ENCODE measurements at places on chromosomes 3 and 15.
A peak's percentile ranks its signal among the peaks of the same experiment; 100 is the strongest.

DNA sequence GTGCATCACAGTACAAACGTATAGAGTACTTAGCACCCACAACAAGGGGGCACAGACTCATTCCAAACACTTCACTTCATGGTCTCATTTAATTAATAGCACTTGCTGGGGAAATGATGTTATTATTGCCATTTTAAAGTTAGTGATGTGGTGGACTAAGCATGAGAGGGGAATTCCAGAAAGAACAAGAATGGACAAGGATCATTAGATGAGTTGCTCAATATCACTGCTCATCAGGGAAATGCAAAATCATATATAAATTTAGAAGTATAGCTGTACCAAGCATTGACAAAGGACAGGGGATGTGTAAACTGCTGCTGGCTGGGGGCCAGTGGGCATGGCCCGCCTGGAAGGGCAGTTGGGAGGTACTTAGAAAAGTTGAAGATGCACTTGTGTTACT is 14.6 kb downstream of the PRR20G start:
- DNase-seq: no peak

DNA sequence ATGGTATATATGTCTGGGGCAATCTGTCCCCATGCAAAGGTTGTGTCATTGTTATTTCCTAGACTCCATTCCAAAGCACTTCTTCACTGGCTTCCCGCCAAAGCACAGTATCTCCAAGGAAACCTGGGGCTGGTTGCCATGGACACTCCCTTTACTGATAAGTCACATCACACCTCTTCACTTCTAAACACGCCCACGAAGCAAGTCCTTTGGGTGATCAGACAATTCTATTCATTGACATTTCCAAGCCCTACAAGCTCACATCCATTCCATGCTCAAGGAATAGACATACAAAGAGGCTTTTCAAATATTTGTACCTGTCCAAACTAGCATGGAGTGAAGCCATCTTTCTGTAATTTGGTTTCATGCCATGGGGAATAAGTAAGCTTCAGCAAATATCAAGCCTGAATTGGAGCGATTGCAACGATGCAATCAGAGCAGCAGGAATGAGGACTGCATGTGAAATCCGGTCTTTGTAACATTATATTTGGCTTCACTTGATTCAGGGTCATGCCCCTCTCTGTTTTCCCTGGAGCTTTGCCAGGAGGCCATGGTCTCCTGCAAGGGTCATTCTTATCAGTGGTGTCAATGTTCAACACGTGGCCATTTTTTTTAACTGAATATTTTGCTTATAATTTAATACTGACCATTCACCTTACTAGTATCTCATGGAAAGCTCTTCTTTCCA is 201.6 kb upstream of the TMC3 start:
- peak; percentile 17 for DNase-seq

DNA sequence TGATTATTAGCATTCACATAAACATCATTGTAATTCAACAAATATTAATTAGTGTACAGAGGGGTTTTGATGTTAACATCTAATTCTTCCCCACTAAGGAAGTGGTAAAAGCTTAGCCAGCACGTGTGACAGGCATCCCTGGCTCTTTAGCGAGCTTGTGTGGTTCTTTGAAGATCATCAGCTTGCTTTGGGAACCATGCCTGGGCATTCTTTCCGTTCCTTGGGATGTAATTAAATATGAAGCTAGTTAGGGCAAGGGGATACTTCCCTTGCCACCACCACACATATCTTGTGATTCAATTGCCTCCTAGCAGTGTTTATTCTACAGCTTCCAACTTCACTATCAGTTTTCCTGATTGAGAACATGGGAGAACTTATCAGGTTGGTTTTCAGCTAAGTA is 246.5 kb downstream of the MYRIP start:
- no peak for DNase-seq

DNA sequence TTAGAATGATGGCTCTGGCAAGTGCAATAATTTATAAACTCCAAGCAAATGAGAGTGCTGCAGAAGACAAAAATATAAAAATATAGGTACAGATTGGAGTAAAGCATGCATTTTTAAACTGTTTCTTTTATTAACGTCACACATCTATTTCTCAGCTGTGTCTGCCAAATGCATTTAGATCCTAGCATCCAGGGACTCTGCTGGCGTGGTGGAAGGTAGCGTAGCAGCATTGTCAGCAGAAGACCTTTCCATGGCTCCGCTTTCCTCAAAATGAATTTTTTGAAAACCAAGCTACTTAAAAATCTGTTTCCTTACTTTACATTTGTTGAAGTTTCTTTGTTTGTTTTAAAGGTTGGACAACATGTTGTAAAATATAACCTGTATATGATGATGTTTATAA is 16.3 kb upstream of the ATP10A start:
- no peak for DNase-seq

DNA sequence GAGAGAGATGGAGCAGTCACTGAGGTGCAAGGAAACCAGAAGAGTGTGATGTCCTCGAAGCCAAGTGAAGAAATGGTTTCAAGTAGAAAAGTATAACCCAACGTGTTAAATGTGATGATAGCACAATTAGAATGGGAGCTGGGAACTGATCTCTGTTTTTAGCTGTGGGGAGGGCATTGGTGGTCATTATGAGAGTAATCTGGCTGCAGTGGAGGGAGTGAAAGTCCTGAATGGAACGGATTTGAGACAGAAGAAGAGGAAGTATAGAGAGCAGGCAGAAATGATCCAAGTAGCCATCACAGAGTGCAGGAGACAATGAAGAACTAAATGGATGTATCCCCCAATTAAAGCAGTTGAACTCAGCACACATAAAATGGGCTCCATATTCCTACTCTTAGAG is 235.3 kb downstream of the IGSF11 start:
- no peak for DNase-seq

GRCh38 chr3:11381563-11381962 is 109.4 kb downstream of the ATG7 start:
- peak; percentile 1 for DNase-seq

DNA sequence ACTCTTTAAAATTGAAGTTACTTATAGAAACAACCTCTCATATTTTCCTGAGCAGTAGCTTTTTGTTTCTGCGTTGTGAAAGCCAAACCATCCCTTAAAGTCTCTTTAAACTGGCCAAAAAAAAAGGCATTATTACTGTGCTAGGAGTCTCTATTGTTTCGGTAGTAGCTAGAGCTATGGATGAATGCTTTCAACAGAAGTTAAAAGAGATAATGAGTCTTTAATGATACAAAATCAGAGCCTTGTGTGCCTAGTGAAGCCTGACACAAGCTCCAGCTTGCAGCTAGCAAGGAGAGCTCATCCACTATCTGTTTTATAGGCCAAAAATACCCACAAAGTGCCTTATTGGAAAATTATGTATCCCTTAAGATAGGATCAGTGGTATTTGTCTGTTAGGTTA is 360.4 kb upstream of the CDIN1 start:
- DNase-seq: no peak

DNA sequence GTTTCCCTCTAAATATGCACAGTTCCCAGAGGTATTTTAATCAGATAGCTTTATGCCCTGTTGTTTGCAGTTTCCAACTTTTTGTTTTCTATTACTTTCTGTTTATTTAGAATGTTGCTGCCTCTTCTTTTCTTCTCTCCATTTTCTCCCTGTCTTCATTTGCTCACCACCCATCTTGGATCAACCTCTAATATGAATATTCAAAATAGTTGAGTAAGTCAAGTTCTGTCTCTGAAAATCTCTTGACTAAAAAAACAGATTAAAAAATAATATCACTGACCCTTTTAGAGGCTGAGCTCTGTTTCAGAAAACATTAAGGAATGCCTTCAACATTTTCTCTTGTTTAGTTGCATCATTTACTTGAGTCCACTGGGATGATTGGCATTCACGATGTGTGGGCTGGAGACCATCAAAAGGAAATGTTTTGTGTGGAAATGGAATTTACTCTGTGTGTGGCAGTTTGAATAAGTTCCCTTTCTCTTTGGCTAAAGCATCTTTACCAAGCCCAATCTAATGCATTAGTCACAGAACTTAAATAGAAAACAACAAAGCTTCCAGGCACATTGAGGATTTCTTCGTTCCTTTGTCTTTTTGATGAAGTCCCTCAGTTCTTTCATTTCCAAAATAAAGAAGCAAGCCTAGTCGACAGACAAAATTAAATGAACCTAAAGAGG is 633.9 kb upstream of the TGFBR2 start:
- no peak for DNase-seq

DNA sequence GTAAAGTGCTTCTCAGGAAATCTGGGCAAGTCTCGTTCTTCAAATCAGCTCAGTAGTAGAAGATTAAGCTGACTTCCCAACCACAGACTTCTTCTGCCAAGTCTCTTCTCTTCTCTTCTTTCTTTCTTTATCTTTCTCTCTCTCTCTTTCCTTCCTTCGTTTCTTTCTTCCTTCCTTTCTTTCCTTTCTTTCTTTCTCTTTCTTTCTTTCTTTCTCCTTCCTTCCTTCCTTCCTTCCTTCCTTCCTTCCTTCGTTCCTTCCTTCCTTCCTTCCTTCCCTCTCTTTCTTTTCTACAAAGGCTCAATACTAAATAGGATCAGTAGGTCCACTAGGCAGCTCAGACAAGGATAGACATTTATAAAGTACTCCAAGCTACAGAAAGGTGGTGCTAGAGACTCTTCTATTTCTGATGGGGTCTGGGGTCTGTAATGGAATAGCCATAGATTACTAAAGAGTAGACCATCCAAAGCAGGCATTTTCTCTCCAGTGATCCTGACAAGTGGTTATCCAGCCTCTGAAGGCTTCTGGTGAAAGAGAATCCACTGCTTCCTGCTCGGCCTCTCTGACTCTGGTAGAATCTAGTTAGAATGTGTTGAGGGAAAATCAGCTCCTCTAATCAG is 100.8 kb downstream of the TPRG1 start:
- DNase-seq: peak; percentile 66

GRCh38 chr15:45720183-45720582 is 85.4 kb downstream of the SQOR start:
- no peak for DNase-seq

- DNase-seq: no peak
Observed at GRCh38 chr15:89143503-89144162, 55.4 kb downstream of the ABHD2 start.

DNA sequence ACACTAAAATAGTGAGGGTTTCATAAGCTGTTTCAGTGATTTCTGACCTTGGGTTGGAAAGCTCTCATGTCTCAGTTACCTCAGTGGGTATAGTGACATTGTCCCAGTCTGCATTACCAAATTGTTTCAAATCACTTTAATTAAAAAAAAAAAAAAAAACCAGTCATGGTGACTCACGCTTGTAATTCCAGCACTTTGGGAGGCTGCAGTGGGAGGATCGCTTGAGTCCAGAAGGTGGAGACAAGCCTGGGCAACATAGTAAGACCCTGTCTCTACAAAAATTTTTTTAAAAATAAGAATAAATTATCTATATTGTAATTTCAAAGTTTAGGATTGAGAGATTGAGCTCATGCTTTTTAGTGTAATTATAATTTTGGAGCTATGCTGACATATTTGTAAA is 78.0 kb downstream of the MBNL1 start:
- no peak for DNase-seq

- DNase-seq: no peak
Observed at GRCh38 chr3:128195369-128195768, 42.1 kb downstream of the EEFSEC start.

DNA sequence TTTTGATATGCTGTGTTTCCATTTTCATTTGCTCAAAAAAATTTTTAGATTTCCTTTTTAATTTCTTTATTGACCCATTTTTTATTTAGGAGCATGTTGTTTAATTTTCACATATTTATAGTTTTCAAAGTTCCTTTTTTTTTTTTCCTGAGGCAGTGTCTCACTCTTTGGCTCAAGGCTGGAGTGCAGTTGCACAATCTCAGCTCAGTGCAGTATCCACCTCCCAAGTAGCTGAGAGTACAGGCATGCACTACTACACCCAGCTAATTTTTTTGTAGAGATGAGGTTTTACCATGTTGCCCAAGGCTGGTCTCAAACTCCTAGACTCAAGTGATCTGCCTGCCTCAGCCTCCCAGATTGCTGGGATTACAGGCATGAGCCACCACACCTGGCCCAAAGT is 36.2 kb downstream of the PFN2 start:
- DNase-seq: no peak

GRCh38 chr3:123656274-123656673 is 71.4 kb upstream of the HACD2 start:
- DNase-seq: no peak

DNA sequence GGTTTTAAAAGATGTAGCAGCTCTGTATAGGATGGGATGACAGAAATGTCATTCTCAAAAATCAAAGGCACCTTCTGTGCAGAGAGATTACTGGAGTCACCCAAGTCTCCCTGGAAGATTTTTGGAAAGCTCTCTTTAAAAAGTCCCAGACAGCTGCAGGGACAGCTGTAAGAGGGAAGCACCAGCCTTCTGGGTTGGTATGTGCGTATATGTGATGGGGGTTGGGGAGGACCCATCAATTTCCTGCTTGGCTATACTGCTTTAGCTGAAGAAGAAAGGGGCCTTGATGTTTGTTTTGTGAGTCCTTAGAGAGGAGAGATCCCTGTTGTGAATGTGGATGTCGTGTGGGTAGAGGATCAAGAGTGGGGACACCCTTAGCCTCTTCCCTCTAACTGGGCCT is 5.4 kb upstream of the SEC11A start:
- no peak for DNase-seq

DNA sequence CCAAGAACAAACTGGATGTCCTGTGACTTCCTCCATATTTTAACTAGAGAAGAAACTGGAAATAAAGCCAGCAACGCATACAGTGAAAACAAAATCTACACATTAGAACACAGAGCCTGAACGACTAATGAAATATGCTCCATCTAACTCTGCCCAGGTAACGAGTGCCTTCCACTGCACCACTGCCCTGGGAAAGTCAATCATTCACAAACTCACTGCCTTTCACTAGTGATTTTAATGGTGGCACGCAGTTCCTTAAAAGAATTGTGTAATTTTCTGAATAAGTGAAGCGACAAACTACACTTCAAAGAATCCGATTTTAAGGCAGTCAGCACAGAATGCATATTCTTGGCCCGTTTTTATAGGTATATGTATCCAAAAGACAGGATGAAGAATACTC is 416.0 kb downstream of the SHQ1 start:
- no peak for DNase-seq

- no peak for DNase-seq
Observed at GRCh38 chr15:77584201-77584600, 48.5 kb downstream of the LINGO1 start.

DNA sequence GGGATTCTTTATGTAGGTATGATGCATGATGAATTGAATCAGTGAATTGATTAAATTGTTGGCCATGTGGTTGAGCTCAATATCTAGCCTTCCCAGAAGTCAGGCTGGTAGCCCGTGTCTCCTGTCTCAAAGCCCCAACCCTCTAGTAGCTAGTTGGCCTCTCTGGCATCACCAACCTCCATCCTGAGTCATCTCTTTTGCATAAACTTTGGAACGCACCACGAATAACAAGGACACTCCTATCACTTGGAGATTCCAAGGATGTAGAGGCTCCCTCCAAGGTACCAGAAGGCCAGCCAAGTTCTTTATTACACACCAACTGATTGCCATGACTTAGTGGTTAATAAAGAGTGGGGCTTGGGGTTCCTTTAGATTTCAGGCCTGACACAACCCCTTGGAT is 148.4 kb downstream of the APBA2 start:
- no peak for DNase-seq

GRCh38 chr3:59829527-59829926 is 779.7 kb upstream of the CFAP20DC start:
- no peak for DNase-seq
